ENCODE measurements at places on chromosomes 11 and 22. TPM values are rescaled to one million over a fixed set of nuclear protein-coding genes. Genes with fewer than 3 reads are reported as not detected.

The AIFM3 gene
- total RNA-seq, result 2.4 TPM

The TMEM191C gene
- total RNA-seq, result 0.82 TPM

The GRK3 gene
- total RNA-seq, result 12.2 TPM

GRCh38 chr11:46242041-46242951, 35.2 kb upstream of the CREB3L1 start:
- DNase-seq, result no peak

DNA sequence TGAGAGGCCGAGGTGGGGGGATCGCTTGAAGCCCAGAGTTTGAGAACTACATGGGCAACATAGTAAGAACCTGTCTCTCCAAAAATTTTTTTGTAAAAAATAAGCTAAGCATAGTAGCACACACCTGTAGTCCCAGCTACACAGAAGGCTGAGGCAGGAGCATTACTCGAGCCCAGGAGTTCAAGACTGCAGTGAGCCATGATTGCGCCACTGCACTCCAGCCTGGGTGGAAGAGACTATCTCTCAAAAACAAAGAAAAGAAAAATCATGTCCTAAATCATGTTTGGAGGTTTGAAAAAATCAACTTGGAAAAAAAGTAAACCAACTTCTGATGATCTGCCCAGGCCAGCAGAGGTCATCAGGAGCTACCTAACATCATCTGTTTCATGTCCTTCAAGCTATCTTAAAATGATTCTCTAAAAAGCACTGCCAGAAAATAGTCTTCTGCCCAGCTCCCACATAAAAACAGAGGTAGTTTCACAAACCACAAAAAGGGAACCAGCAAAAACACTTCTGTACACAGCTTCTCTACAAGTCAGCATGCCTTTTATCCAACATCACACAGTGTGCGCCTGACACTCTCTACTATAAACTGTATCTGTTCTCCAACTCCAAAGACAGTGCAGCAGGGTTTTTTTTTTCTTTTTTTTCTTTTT, 165.0 kb downstream of the SOX6 start:
- no peak for DNase-seq

DNA sequence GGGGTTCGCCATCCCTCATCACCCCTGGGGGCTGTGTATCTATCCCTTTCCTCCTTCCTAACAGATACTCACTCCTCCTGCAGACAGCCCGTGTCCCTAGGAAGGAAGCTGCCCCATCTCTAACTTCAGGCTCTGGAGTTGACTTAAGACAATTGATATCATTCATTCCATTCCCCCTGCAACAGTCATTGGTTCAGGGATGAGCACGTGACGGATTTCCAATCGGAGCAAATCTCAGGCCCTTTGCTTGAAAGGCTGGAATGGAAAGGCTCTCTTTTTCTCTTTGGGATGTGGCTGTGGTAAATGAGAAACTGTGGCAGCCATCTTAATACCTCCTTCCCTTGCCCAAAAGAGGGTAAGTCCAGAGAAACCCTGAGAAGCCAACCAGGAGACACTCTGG, 5.0 kb upstream of the SCUBE2 start:
- no peak for DNase-seq

DNA sequence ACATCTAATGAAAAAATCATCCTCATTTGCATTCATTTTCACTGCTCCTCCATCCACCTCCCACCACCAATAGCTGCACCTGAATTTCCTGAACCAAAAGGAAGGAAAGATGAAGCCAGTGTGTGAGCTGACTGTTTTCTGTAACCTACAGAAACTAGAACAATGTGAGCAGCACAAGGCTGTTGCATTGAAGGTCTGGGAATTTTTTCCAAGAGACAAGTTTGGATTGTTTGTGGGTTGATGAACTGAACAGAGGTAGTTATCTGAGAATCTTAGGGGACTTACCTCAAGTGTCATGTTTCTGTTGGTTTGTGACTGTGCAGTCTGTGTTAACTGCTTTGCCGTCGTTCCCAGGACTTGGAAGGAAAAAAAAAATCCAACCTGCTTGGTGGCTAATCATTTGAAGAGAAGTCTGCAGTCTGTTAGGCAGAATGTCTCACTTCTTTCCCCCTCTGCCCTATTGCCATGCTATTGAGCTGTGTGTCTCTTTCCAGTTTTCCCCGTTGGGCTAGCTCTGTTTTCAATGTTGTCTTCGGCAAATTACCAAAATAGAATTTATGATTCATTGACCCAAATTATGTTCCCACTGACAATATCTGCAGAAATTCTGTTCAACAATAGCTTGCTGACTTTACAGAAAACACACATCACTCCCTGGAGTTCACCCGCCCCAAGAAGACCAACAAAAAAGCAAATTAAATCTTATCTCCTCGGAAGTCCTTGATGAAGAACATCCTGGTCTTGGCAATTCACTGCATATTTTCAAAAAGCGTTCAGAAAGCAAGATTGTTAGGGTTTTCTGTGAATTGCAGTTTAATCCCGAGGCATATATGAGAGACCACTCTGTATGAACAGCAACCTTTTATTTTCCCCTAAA, 76.0 kb downstream of the SC5D start:
- no peak for DNase-seq

Measured in left cardiac atrium (tissue), 4 donors.